Hypothalamus (tissue), 51 donors: ENCODE measurements at places on chromosomes 13 and 19.
A peak's percentile ranks its signal among the peaks of the same experiment; 100 is the strongest.

GRCh38 chr19:14300303-14300702 lies 80.9 kb upstream of the ADGRE5 start:
- DNase-seq, result no peak

- no peak for DNase-seq
These were observed 3.3 kb upstream of the RDH13 start for GRCh38 chr19:55066107-55066709.

GRCh38 chr19:41226053-41226873 lies 7.2 kb downstream of the AXL start:
- DNase-seq, result no peak

- DNase-seq, result no peak
These were observed 102.6 kb upstream of the SERP2 start for GRCh38 chr13:44271031-44271455.

- no peak for DNase-seq
These were observed 33.5 kb downstream of the FAM216B start for GRCh38 chr13:42814868-42815267.

DNA sequence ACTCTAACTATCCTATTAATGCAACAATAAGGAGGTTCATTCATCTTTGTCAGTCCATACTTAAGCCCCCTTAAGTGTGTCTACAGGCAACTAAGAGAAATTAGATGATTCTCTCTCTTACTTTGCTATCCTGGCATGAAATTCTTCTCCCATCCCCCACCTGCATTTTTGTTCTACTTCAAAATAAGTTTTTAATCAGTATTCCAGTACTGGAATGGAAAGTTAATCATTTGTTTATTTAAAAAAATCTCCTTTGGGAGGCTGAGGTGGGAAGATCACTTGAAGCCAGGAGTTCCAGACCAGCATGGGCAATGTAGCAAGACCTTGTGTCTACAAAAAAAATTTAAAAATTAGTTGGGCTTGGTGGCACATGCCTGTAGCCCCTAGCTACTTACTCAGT lies 222.1 kb downstream of the MZT1 start:
- DNase-seq, result no peak

DNA sequence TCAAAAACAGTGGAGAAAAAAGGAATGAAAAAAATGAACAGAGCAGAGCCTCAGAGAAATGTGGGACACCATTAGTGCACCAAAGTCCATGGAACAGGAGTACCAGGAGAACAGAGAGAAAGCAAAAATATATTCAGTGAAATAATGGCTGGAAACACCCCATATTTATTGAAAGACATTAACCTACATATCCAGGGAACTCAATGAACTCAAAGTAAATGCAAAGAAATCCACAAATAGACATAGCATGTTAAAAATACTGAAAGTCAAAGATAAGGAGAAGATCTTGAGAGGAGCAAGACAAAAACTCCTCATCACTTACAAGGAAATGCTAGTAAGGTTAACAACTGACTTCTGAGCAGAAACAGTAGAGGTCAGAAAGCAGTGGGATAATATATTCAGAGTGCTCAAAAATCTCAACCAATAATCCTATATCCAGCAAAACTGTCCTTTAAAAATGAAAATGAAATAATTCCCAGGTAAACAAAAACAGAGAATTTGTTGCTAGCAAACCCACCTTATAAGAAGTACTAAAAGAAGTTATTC lies 35.6 kb downstream of the METTL21C start:
- DNase-seq, result no peak

DNA sequence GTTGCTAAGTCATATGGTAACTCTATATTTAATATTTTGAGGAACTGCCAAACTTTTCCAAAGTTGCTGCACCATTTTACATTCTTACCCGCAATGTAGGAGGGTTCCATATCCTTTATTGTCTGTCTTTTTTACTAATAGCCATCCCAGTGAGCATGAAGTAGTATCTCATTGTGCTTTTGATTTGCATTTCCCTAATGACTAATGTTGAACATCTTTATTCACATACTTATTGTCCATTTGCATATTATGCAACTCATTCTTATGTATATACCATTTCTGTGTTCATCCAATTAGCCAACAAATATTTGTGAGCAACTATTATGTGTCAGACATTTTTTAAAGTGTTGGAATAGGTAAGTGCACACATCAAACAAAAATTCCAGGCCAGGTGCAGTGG lies 20.4 kb upstream of the ATP8A2 start:
- DNase-seq, result no peak

DNA sequence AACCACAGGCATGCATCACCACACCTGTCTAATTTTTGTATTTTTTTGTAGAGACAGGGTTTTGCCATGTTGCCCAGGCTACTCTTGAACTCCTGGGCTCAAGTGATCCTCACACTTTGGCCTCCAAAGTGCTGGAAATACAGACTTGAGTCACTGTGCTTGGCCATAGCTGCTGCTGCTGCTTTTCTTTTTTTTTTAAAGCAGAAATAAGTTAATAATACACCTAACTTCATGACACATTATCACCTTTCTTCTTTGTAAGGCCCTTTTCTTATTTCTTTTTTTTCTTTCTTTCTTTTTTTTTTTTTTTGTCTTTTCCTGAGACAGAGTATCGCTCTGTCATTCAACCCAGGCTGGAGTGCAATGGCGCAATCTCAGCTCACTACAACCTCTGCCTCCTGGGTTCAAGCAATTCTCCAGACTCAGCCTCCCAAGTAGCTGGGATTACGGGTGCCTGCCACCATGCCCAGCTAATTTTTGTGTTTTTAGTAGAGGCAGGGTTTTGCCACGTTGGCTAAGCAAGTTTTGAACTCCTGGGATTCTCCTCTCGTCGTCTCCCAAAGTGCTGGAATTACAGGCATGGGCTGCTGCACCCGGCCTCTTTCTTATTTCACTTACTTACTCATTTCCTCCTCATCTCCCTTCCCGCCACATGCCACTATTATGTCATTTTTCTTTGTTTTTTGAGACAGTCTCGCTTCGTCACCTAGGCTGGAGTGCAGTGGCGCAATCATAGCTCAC lies 8.7 kb downstream of the SHKBP1 start:
- DNase-seq, result no peak

GRCh38 chr19:33828266-33829075 lies 31.8 kb downstream of the KCTD15 start:
- no peak for DNase-seq

- no peak for DNase-seq
These were observed 14.0 kb upstream of the EMP3 start for GRCh38 chr19:48311384-48311783.

DNA sequence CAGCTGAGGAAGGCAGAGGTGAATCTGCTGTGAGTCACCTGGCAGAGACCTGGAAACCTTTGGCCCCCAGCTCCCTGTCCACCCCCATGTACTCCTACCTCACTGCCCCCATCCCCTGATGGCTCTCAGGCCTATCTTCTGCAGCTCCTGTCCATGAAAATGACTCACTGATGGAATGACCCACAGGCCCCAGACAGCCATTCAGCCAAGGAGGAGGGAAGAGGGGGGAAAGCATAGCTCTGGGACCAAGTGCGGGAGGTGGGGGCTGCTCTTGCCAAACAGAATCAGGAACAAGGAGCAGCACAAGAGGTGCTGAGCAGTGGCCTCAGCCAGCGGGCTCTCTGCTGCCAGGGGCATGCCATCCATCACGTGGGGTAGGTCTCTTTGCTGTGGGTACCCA lies 111.4 kb upstream of the C1QTNF9B start:
- no peak for DNase-seq

DNA sequence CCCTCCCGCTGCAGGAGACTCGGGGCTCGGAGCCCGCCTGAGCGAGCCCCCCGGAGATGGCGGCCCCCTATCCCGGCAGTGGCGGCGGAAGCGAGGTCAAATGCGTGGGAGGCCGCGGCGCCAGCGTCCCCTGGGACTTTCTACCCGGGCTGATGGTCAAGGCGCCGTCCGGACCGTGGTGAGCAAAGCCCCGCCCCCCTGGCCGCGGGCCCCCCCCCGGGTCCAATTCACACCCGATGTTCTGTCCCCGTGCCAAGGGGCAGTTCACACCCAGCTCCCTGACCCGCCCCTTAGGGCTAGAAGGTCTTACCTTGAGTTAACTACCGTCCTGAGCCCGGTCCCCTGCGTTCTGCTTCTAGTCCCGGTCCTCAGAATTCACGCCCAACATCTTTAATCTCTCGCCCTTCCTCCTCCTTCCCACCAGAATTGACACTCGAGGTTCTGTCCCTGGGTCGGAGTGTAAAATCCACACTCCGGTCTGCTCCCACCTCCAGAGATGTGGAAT lies 1.4 kb downstream of the NPAS1 start:
- no peak for DNase-seq

DNA sequence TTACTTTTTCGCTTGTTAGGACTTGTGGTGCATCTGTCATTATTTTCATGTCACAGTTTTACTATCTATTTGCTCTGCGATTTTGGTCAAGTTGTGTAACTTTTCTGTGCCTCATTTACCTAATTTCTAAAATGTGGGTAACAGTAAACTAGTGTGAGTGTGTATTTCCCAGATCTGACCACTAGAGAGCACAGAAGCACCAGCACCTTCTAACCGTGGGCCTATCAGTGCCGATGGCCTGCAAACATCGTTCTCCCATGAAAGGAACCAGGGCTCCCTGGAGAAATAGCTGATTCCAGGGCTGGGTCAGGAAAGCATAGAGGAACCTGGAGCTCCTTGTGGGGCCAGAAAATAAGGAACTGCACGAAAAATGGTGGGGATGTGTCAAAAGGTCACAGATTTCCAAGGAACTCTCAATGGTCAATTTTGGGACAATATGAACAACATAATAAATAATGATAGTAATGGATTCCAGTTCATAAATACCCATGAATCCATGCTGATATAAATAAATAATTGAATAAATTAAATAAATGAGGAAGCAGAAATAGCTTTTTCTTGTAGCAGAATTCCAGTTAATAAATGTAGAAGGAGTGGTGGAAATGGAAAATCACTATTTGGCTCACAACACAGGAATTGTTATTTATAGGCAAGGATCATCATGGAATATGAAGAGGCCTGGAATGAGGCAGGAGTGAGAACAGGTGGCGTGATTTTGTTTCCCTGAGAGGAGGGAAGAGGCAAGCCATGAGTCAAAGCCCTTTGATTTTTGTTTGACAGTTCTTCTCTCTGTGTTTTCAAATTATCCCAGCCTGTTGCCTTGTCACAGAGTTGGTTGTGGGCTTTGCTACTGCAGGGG lies 31.1 kb downstream of the CEACAM8 start:
- peak; percentile 18 for DNase-seq

GRCh38 chr13:32098272-32098671 lies 66.7 kb downstream of the FRY start:
- DNase-seq, result no peak

- DNase-seq, result no peak
These were observed 29.1 kb downstream of the SIGLEC5 start for GRCh38 chr19:51600940-51601580.

- DNase-seq, result no peak
These were observed 16.1 kb upstream of the MADCAM1 start for GRCh38 chr19:480016-480855.

- DNase-seq, result no peak
These were observed 336.0 kb downstream of the TBC1D4 start for GRCh38 chr13:75145927-75146326.

GRCh38 chr13:32381539-32381938 lies 46.4 kb downstream of the N4BP2L1 start:
- no peak for DNase-seq

DNA sequence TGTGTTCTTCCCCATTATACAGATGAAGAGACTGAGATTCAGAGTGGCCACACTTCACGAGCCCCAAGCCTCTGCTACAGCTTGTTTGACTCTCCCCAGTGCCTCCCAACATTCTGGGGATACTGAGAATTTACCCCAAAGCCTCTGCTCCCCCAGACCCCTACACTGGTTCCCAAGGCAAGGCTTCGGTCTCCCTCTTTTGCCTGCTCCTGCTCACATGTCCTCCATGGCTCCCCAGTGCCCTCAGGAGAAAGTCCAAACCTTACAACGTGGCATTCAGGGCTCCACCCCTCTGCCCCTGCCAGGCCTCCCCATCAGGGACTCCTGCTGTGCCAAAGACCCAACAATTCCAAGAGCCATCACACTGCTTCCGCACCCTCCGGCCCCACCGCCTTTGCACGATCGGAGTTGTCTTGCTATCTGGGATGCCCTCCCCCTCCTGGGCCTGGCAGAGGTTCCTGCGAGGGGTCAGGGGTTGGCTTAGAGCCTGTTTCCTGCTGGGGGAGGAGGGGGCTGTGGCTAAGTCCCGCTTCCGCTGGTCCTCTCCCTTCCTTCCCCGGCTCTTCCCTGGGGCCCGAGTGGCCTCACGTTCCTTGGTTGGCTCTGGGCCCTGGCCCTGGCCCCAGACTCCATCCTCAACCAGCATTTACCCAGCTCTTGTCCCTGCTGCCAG lies 15.4 kb downstream of the GTPBP3 start:
- no peak for DNase-seq

DNA sequence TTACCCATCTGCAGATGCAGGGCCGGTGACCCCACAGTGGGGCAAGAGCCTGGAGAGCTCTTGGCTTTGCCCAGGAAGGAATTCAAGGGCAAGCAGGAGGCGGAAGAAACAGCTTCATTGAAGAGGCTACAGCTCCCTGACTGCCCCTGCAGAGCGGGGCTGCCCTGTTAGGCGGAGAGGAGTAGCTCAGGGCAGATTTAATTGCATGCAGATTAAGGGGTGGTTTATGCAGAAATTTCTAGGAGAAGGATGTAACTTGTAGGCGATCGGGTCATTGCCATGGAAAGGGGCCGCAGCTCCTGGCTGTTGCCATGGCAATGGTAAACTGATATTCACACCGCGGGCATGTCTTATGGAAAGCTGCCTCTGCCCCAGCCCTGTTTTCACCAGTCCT lies 94.1 kb downstream of the ATP11A start:
- no peak for DNase-seq

DNA sequence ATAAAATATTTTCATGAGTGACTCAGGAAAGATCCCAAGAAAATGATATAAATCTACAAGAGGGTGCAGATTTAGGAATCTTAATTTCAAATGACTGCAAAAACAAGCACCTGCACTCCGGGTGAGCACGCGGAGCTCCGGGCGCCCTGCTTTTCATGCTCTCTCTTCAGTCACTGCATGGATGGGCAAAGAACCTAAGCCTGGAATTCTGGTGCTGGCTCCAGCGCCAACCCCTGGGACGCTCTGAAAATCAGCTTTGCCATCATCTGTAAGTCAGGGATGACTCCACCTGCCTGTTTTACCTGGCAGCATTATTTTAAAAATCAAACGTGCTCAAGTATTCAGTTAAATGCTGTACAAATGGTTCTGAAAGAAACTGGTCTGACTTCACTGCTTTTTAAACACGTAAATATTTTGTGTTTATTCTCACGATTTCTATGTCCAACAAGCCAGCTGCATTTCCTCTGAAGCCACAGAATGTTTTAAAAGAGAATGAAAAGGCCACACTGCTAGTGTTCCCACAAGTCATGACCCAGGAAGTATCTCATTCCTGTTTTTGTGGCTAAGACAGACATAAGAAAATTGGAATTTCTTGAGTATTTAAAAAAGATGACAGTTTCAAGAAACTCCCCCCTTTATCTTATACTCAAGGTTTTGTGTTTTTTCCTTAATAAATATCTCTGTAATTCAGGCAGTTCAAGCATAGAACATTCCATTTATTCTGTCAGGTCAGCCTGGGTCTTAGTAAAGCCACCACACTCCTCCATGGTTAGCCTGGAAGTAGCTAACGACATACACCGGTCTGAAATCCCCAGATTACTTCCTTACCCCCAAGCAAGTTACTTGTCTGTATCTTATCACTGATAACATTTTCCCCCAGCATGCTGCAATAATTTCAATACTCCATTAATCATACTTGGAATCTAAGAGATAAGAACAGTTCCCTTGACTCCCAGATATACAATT lies 81.1 kb downstream of the COL4A1 start:
- no peak for DNase-seq
